ENCODE measurements at places on chromosomes 7 and 10.

DNA sequence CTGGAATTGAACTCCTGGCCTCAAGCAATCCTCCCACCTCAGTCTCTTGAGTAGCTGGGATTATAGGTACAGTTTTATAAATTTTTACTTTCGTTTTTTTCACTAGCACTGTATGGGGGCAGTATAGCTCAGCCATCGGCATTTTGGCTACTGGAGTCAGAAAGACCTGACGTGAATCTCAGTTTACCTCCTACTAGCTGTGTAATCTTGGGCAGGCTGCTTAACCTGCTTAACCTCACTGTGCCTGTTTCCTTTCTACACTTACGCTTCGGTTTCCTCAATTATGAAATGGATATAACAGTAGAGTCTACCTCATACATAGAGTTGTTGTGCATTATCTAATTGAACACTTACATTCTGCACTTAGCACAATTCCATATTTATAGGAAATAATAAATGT, 16.7 kb downstream of the STN1 start:
- no peak for DNase-seq

DNA sequence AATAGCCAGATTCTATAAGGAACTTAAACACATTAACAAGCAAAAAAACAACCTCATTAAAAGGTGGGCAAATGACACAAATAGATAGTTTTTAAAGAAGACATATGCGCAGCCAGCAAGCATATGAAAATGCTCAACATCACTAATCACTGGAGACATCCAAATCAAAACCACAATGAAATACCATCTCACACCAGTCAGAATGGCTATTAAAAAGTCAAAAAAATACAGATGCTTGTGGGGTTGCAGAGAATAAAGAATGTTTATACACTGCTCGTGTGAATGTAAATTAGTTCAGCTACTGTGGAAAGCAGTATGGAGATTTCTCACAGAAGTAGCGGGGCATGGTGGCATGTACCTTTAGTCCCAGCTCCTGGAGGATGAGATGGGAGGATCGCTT, 164.0 kb downstream of the CHRM2 start:
- DNase-seq = no peak

DNA sequence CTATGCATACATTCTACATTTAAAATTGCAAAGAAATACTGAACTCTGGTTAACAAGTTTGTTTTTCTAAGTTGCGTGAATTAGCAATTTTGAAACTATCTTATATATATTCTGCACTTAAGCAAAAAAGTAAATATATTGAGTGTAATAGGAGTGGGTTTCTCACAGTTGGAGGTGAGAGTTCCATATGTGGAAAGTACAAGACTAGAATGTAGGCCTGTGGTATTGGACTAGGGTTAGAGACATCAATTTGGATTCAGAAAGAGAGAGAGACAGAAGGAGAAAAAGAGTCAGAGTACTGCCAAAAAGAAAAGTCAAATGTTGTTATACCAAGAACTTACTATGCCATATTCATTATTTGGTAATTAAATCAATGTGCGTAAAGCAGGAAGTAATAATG, 47.3 kb upstream of the ITGB8 start:
- DNase-seq = no peak

DNA sequence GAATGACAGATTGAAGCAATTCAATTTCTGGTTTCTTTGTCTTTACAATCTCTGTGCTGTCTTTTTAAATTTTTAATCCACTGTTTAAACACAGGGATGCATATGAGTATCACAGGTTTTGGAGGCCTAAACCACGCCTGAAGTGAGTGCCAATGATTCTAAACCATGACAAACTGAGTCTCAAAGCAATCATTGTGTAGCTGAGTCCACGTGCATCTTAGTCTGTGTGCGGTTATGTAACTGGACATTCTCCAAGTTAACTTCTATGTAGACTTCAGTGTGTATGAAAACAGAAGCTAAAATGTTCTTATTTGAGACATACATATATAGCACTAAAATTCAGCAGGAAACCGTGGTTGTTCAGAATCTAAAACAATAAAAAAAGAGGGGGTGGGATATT, 79.3 kb upstream of the ST8SIA6 start:
- no peak for DNase-seq

GRCh38 chr7:27121684-27122076, 8.9 kb downstream of the HOXA4 start:
- no peak for DNase-seq

DNA sequence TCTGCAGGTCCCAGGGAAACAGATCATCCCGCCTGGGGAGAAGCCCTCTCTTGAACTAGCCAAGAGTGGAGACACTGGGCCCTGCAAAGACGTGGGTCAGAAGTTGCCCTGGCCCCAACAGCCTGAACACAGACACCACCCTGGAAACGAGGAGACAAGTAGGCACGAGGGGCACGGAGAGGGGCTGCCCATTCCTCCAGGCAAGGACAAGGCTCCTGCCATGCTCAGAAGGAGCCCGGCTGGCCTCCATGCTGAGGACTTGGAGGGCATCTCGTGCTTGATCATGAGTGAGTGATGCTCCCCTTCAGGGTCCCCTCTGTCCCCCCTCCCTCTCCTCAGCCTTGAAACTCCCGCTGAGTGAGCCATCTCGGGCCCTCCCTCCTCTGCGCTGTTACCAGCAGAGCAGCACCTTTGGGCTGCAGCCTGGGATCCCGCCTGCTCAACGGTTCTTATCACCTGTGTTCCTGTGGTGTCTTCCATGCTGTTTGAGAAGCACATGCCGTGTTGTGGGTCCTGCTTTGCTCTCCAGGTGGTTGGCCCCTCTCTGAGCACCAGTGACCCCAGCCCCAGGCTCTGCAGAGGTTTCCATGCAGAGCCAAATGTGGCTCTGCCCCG, 544.3 kb downstream of the TCERG1L start:
- no peak for DNase-seq

DNA sequence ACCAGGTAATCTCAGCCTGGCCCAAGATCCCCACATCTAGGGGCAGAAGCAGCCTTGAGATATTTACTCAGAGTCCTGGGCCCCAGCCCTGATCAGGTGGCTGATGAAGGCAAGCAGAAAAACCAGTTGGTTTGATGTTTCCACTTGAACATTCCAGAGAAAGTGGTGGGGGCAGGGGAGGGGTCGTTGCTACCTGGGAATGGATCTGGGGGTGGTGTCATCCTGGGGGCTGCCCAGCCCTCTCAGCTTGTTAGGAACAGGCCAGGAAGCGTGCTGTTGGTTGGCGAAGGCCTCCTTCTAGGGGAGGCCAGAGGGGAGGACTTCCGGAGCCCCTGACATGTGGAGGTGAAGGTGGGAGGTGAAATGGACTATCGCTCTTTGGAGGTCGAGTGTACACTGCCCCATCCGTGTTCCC, 3.7 kb upstream of the ABHD11 start:
- DNase-seq = no peak

DNA sequence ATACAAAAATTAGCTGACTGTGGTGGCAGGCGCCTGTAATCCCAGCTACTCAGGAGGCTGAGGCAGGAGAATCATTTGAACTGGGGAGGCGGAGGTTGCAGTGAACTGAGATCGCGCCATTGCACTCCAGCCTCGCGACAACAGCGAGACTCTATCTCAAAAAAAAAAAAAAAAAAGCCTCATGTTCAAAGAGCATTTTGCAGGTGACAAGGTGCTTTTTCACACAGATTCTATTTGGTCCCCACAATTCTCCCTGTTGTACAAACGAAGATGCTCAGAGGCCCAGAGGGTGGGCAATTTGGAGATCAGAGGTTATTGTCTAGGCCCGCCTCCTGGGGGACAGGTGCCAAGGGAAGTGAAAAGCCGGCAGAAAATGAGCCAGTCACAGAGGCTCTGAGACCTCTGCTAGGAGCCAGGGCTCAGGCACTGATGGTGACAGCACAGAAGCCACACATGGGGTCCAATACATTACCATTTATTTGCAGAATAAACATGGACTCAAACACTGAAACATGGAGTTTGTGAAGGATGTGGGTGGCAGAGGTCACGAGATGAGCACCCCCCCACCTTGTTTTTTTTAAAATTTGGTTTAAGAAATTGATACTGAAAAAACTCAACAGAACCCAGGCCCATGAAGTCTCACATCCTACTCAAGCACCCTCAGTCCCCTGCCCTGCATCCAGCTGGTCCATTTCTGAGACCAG, 882 bp upstream of the GAL3ST4 start:
- no peak for DNase-seq

DNA sequence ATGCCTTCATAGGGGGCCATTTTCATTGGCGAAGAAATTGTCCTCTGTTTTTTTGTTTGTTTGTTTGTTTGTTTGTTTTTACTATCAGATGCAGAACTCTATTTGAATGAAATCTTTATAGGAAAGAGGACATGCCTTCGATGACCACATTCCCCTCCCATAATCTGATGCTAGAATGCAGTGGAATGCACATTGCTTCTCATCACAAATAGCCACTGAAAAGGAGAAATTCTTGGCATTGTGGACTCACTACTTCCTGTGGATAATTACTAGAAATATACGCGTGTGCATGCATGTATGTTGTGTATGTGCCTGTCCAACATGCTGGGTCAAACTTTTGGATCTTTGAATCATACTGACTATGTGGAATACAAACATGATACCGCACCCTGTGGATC, 70.5 kb upstream of the SFMBT2 start:
- no peak for DNase-seq

DNA sequence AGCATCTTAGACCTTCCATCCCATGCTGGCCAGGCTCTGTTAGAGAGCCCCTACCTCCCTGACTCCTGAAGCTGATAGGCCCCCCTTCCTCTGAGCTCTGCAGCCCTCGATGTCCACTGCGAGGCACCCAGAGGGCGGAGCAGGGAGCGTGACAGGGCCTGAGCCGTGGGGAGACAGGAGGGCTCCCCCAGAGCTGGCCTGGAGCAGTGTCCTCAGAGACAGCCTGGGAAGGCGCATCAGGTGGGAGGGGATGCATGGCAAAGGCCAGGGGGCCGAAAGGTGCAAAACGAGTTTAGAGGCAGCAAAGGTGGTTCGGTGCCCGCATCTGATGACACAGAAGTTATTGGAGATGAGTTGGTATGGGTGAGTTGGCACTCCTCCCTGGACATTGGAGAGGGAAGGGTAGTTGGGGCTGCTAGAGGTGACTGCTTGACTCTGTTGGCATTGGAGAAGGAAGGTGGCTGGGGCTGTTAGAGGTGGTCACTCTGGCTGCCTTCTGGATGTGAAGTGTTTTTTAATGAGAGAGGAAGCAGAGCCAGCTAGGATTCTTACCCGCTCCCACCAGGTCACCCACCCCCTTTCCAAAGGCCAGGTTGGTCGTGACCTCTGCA, 53.1 kb downstream of the PRF1 start:
- no peak for DNase-seq

DNA sequence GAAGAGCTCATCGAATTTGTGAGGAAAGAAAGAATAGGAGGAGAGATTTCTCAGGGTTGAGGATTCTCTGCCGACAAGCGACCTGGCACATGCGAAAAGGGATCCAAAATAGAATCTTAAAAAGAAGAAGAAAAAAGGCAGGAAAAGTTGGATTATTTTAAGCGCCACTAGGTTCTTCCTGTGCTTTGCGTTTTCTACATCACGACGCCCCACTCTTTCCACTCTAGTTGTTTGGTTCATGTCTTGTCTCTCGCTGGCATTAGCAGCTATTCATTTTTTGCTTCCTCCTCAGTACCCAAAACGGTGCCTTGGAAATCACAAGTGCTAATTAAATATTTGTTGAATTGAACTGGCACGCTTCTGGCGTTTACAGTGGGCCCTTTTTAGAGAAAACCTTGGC, 674 bp upstream of the FRA10AC1 start:
- DNase-seq = no peak

DNA sequence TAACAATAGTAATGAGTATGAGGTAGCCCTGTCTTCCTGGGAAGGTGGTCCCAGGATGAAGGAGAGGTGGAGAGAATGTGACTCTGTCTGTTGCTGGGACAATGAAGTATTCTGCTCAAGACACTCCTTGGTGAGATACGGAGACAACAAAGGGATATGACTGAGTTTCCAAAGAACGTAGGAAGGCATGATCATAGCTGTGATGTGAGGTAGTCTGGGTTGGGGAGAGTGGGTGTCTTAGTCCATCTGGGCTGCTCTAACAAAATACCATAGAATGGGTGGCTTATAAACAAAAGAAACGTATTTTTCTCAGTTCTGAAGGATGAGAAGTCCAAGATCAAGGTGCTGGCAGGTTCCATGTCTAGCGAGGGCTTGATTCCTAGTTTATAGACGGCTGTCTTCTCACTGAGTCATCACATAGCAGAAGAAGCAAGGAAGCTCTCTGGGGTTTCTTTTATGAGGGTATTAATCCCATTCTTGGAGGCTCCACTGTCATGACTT, 84.9 kb upstream of the RHOBTB1 start:
- DNase-seq = no peak

DNA sequence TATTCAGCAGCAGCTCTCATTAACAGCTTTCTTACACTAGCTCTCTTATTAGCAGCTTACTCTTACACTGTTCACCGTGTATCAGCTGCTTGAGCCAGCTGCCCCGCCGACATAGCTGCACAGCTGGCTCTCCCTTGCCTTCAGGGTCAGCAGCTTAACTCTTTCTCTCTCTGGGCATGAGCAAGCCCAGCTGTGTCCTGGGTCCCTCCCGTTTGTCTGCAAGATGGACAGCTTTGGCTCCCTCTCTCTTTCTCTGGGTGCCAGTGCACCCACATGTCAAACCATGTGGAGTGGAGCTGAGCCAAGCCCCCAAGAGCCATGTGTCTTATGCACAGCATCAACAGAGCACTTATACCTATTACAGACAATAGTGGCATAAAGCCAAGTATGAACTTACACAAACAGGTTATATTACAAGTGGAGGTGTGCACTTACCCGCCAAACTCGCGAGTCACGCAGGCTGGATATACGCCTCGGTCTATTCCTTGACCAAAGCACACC, 35.7 kb upstream of the MTPAP start:
- no peak for DNase-seq

DNA sequence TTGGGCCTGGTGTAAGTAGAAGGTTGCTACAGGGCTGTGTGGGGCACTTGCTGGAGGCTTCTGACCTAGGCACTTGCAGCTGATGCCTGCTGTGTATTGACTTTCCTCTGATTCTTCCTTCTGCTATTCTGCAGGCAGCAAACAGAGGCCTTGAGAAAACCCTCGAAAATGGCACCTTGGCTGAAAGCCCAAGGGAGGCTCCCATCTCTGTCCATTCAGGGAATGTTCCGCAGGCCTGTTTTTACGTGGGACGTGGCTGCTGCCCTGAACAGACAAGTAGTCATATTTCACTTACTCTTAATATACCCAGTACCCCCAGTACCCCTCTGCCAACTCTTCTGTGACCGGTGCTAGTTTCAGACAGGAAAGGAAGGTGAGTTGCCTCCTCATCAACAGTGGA, 664.7 kb downstream of the INHBA start:
- DNase-seq = no peak

DNA sequence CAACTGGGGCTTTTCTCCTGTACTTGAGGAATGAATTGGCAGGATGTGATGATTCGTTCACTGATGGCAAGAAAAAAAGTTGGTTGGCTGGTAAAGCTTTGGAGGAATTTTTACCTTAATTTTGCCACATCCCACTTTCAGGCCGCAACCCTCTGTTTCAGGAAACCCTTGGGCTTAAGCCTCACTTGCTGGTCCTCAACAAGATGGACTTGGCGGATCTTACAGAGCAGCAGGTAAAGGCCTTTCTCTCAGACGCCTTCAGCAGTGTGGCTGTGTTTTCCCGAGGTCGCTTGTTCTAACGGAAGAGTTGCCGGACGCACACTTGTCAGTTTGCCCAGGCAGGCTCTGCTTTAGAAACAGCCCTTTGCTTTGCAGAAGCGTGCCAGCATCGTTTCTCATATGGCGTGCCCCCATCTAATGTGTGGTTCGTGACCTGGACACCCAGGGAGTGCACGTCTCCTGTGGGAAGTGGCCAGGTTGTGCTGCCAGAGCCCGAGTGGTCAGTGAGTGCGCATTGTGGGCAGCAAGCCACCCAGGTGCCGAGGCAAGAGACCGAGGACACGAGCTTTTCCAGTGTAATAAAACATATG, 2.2 kb downstream of the MTG1 start:
- DNase-seq = no peak

- DNase-seq = no peak
Observed at GRCh38 chr7:151571471-151571870, 51.8 kb upstream of the RHEB start.

Data from right renal pelvis (tissue), 4 donors.